Esophagus squamous epithelium (tissue), 5 donors: ENCODE measurements at places on chromosomes 7 and 10. TPM values are rescaled to one million over a fixed set of nuclear protein-coding genes. Genes with fewer than 3 reads are reported as not detected.

- H3K27ac ChIP-seq = no peak overlapping the region
- H3K36me3 ChIP-seq = no peaks in the 10 kb centered on the region
- no peak for DNase-seq
- H3K4me1 ChIP-seq = peaks cover 27% of the 10 kb centered on the region
- H3K4me3 ChIP-seq = no peak overlapping the region
Observed at GRCh38 chr10:59289853-59290252, 72.5 kb downstream of the FAM13C start.

DNA sequence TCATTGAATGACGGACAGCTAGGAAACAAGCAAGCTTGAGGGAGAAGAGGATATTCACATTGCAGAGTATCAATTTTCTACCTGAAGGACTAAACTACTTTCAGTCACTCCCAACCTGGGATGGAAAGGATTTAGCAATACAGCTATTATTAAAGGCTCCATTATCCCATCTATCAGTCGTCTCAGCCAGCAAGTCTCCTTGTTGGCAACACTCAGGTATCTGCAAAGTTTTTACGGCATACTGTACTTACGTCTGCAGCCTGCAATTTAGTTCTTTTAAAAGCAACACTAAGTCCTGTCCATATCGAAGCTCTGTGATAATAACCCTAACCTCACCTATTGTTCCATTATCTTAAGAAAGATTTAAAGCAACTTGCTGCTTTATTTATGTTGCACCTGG lies 689.4 kb downstream of the PARD3 start:
- no peak for DNase-seq
- H3K27ac ChIP-seq = no peak overlapping the region
- H3K36me3 ChIP-seq = no peaks in the 10 kb centered on the region
- no peak overlapping the region for H3K4me3 ChIP-seq

- H3K27me3 ChIP-seq = no peaks in the 10 kb centered on the region
- H3K36me3 ChIP-seq = no peaks in the 10 kb centered on the region
- DNase-seq = no peak
- H3K4me3 ChIP-seq = no peak overlapping the region
Observed at GRCh38 chr7:110486549-110486948, 604.4 kb upstream of the LRRN3 start.

GRCh38 chr10:131641898-131642297 lies 258.9 kb upstream of the PPP2R2D start:
- H3K4me1 ChIP-seq = no peaks in the 10 kb centered on the region
- no peak overlapping the region for H3K4me3 ChIP-seq
- no peak overlapping the region for H3K27ac ChIP-seq
- H3K36me3 ChIP-seq = no peaks in the 10 kb centered on the region
- no peaks in the 10 kb centered on the region for H3K27me3 ChIP-seq
- DNase-seq = no peak

- peaks cover 6% of the 10 kb centered on the region for H3K27me3 ChIP-seq
- no peak overlapping the region for H3K27ac ChIP-seq
- DNase-seq = no peak
- H3K36me3 ChIP-seq = no peaks in the 10 kb centered on the region
- no peak overlapping the region for H3K4me3 ChIP-seq
- peaks cover 6% of the 10 kb centered on the region for H3K4me1 ChIP-seq
Observed at GRCh38 chr7:127257086-127257485, 4.3 kb upstream of the GRM8 start.

DNA sequence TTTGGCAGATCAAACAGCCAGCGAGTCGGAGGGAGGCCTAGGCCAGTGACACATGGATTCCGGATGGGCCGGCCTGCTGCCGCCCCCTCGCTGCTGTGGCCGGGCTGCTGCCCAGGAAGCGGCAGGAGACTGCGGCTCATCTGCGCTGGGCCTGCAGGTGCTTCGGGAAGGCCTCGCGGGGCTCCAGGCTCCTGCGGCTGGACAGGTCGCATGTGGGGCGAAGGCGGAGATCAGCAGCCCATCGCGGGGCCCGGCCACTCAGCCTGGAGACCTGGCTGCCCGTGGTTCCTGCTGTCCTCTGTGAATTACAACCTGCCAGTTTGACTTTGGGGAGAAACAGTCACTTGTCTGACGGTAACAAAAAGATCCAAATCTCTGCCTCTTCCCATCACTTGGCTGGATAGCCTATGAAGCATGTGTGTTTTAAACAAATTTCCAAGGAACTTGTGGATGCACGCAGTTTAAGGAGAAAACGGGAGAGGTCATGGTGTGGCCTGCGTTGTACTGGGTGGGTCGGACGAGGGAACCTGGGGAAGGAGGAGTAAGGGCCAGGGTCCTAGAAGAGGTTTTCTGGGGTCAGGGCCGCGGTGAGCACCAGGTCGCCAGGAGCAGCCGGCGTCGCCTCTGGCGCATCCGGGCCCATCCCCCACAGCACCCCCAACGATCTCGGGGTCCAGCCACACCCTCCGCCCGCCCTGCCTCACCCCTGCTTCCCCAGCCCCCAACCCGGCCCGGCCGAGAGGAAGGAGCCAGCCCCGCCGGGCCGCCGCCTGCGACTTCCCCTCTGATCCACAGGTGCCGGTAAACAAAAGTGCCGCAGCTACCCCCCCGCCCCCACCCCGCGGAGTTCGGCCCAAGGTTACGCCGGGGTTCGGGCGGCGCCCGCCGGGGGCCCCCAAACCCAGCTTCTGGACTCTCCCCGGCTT lies 1.6 kb downstream of the SPOCK2 start:
- H3K36me3 ChIP-seq = no peaks in the 10 kb centered on the region
- H3K27ac ChIP-seq = peak overlapping the region; percentile 70
- H3K27me3 ChIP-seq = peaks cover 37% of the 10 kb centered on the region
- H3K4me3 ChIP-seq = peak overlapping the region; percentile 47

- H3K27ac ChIP-seq = peak overlapping the region; percentile 86
- peaks cover 38% of the 10 kb centered on the region for H3K36me3 ChIP-seq
- no peak overlapping the region for H3K4me3 ChIP-seq
- no peaks in the 10 kb centered on the region for H3K27me3 ChIP-seq
- peaks cover 25% of the 10 kb centered on the region for H3K4me1 ChIP-seq
Observed at GRCh38 chr10:44973323-44974081, 5.1 kb downstream of the DEPP1 start.

DNA sequence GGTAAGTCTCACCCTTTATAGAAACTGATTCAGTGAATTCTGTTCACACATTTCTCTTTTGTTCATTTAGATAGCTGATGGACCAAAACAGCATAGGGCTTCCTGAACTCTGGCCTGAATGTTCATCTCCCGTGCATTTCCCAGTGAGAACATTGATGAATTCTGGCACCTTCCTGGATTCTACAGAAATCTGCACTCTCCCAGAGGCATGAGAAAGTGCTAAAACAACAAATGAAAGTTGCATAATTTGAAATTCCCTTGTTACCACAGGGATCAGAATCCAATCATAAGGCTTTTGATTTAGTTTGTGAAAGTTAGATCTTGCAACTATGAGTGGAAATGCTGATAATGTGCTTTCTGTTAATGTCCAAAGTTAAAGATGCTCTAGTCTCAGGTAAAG lies 29.7 kb upstream of the SCIN start:
- peak overlapping the region; percentile 60 for H3K27ac ChIP-seq
- no peak overlapping the region for H3K4me3 ChIP-seq
- H3K27me3 ChIP-seq = no peaks in the 10 kb centered on the region
- no peaks in the 10 kb centered on the region for H3K36me3 ChIP-seq
- DNase-seq = no peak

GRCh38 chr10:133343558-133343957 lies 3.6 kb upstream of the PRAP1 start:
- no peak overlapping the region for H3K27ac ChIP-seq
- no peaks in the 10 kb centered on the region for H3K27me3 ChIP-seq
- DNase-seq = no peak
- H3K36me3 ChIP-seq = no peaks in the 10 kb centered on the region
- no peaks in the 10 kb centered on the region for H3K4me1 ChIP-seq
- no peak overlapping the region for H3K4me3 ChIP-seq

DNA sequence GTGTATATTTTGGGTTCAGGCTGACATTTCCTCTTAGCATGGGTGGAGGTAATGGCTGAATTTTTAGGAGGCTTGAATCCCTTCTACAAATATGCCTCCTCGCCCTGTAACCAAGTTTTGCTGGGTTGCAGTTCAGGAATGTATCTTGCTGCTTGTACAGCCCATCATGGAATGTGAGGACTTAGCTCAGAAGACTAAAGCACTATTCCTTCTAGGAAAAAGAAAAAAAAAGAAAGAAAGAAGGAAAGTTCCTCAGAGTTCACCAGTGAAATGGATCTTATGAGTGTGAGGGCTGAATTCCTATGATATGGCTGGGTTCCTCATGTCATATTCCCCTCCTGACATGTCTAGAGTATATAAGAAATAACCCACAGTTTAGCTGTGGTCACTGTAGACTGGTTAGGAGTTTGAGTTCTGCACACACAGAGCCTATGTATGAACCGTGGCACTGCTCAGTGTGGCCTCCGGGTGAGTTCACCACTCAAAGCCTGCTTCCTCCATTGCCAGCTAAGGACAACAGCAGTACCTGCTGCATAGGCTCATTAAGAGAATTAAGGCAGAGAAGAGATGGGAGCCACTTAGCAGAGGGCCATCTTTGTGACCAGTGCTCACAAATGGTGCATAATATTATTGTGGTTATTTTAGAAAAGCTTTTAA lies 114.0 kb downstream of the TACC2 start:
- peaks cover 29% of the 10 kb centered on the region for H3K4me1 ChIP-seq
- H3K27me3 ChIP-seq = no peaks in the 10 kb centered on the region
- no peak overlapping the region for H3K4me3 ChIP-seq
- H3K36me3 ChIP-seq = peaks cover 25% of the 10 kb centered on the region

GRCh38 chr7:33981671-33982424 lies 76.5 kb downstream of the BMPER start:
- no peaks in the 10 kb centered on the region for H3K36me3 ChIP-seq
- no peak overlapping the region for H3K4me3 ChIP-seq
- no peaks in the 10 kb centered on the region for H3K4me1 ChIP-seq

GRCh38 chr7:132075515-132075914 lies 500.8 kb downstream of the PLXNA4 start:
- H3K4me1 ChIP-seq = peaks cover 18% of the 10 kb centered on the region
- H3K27ac ChIP-seq = no peak overlapping the region
- no peaks in the 10 kb centered on the region for H3K27me3 ChIP-seq

DNA sequence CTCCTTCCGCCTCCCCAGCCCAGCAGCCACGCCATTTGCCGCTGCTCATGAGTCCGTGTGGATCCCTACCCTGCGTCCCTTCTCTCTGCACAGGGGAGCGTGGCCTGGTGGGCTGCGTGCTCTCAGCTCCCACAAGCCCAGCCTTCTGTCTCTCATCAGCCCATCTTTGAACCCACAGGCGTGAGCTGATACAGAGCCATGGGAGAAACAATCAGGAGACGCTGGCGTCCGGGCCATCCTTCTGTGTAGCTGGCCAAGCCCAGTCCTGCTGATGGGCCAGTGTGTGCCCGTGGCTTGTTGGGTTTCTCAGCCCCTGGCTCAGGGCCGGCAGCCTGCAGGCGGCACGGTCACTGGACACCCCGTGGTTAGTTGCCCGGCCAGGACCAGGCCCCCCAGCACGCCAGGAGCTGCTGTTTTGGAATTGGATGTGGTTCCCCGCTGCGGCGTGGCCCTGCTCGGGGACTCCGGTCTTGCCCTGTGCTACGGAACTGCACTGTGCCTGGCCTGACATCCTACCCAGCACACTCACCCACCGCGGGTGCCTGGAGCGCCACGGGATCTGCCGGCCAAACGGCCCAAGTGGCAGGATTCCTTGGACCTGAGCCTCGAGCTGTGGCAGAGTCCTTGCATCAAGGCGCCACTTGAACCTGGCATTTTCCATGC lies 88.9 kb downstream of the ELFN1 start:
- H3K27ac ChIP-seq = no peak overlapping the region
- no peaks in the 10 kb centered on the region for H3K4me1 ChIP-seq
- H3K36me3 ChIP-seq = no peaks in the 10 kb centered on the region
- DNase-seq = no peak

GRCh38 chr7:114047889-114048288 lies 129.1 kb upstream of the PPP1R3A start:
- H3K27me3 ChIP-seq = no peaks in the 10 kb centered on the region
- H3K27ac ChIP-seq = no peak overlapping the region
- no peak overlapping the region for H3K4me3 ChIP-seq
- H3K36me3 ChIP-seq = no peaks in the 10 kb centered on the region
- DNase-seq = no peak

DNA sequence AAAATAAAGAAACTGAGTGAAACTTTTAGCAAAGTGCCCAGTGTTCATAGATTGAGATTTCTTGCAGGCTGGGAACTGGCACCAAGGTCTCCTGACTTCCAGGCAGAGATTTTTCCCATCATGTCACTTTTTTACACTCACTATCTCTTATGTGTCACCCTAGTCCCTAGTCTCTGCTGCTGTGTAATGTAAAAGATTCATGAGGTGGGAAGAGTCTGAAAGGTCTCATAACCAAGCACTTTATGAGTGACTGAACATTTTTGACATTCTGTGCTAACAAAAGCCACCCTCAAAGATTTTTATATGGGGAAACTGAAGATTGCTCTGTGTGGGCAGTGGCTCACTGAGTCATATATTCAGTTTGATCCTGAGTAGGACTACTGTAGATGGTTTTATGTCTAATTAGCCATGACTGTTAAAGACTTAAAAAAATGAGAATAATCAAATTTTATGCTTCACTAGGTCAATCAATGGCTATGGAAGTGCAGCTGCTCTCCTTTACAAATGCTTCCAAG lies 900.3 kb upstream of the SORCS1 start:
- H3K4me3 ChIP-seq = no peak overlapping the region
- H3K4me1 ChIP-seq = no peaks in the 10 kb centered on the region
- no peaks in the 10 kb centered on the region for H3K36me3 ChIP-seq
- no peak overlapping the region for H3K27ac ChIP-seq

DNA sequence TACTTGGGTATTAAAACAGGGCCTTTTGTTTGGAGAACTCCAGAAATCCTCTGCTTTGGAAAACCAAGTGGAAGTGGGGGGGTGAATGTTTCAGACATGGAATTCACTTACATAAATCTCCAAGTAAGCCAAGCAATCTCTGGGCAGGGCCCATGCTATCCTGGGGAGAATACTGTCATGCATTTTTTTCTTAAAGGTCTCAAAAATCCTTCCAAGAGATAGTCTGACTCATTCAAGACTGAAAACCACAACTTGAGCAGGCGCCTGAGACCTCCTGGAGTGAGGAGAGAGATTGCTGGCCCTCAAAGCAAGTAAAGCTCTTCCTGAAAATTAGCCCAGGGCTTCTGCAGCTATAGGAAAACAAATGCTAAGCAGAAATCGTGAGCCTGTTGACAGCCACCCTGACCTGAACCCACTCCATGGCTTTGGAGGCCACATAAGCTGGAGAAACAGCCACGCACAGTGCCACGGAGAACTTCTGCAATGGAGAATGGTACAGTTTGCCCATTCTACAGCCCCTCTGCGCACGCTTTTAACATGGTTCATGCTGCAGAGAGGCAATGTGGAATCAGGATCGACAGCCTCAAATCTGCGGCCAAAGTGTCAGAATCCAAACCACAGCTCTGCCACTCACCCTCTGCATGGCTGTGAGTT lies 203.1 kb upstream of the AUTS2 start:
- no peak for DNase-seq
- H3K4me1 ChIP-seq = no peaks in the 10 kb centered on the region
- H3K27ac ChIP-seq = no peak overlapping the region

- no peak overlapping the region for H3K27ac ChIP-seq
- H3K36me3 ChIP-seq = no peaks in the 10 kb centered on the region
- no peak overlapping the region for H3K4me3 ChIP-seq
Observed at GRCh38 chr7:49483142-49483541, 290.3 kb upstream of the VWC2 start.

- no peak for DNase-seq
- peaks cover 6% of the 10 kb centered on the region for H3K4me1 ChIP-seq
- no peak overlapping the region for H3K4me3 ChIP-seq
- H3K36me3 ChIP-seq = no peaks in the 10 kb centered on the region
- no peak overlapping the region for H3K27ac ChIP-seq
Observed at GRCh38 chr7:70318511-70318910, 720.2 kb downstream of the AUTS2 start.

Gene IGFBP3
- 11.8 TPM for total RNA-seq

Gene NEUROD6
- not detected for total RNA-seq

Gene FBXL13
- total RNA-seq = 0.56 TPM

Gene TMEM120A
- 14.4 TPM for total RNA-seq

Gene GLI3
- 4.3 TPM for total RNA-seq

Gene ADAP1
- 13.7 TPM for total RNA-seq

Gene CCDC136
- 0.09 TPM for total RNA-seq

Gene PCLO
- 3.3 TPM for total RNA-seq

Gene GNG11
- total RNA-seq = 13.9 TPM

Gene SCIN
- 3.4 TPM for total RNA-seq
